Stimulated activated CD4-positive, alpha-beta T cell treated with anti-CD3 and anti-CD28 coated beads, Interleukin-1b, Interleukin-23, amount 100 ng/mL, for 24 hours (primary cell): ENCODE measurements at places on chromosomes 4 and X.

DNA sequence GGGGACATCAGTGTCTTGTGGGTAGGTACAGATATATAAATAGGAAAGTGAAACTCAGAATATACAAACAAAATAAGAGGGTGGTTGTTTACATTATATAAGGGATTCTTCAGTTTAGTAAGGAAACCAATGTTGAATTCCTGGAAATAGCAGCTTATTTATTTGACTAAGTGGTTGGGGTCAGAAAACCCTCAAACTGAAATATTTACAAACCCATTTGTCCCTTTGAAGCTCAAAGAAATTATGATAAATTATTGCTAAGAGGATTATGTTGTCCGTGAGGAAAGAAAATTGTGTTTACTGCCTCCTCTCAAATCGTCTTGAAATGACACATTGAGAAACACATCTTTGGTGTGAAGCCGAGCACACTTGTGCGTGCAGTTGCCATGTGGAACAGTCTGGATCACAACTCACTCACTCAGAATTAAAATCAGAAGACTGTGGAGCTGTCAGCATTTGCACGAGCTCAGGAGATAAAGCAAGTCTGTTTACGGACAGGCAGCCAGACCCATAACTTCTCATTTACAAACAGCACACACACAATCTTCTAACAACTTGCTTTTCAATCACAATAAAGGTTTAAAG is 46.8 kb upstream of the SETD7 start:
- DNase-seq = no peak

DNA sequence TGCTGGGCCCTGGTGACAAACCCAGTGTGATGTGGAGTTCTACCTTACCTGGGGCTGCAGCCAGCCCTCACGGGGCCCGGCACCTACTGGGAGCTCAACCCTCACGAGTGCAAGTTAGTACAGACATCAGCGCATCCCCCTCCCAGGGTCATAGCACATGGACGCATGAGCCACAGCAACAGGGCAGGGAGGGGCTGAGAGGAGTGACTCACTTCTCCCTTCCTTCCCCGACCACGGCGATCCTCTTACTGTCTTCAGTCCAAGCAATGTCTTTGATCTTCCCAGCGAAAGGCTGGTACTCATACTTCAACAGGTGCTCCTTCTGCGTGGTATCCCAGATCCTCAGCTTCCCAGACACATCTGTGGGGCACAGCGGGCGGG is 17.8 kb downstream of the WDR1 start:
- no peak for DNase-seq

- DNase-seq = no peak
These were observed 214.7 kb upstream of the INTU start for GRCh38 chr4:127417885-127418535.

DNA sequence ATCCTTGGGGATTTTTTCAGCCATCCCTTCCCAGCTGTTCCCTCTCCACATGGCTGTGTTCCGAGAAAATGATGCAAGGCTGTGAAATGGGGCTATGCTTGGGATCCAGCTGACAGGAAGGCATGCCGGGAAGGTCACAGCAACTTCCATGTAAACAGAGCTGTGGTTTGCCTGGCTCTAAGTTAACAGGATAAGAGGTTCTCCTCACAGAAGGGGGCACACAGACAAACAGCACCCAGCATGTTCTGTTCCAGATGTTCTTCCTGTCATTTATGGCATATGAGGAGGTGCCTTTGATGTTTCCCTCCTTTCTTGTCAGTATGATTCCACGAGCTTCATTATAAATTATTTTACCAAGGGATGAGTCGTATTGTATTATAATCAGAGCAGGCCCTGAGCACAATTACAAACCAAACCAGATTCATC is 220.7 kb downstream of the ANTXR2 start:
- DNase-seq = no peak

DNA sequence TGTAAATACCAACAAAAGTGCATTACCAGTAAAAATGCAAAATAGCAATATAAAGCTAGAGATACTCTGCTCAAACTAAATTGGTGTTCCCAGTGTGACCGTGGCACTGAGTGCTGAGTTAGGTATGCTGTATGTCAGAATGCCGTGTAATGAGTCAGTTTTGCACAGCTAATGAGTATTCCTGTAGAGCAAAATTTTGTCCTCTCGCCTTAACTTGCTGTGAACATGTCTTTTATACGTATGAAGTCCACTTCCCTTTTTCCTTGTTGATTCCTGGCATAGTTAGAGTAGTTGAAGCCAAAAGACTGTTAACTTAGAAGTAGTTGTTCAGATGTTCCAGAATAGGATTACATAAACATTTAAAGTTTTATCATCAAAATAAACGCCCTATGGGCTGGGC is 11.5 kb downstream of the DCLK2 start:
- no peak for DNase-seq

- DNase-seq = no peak
These were observed 255.4 kb upstream of the TTC29 start for GRCh38 chr4:147201016-147201415.

- no peak for DNase-seq
These were observed 5.4 kb downstream of the SCARB2 start for GRCh38 chr4:76208005-76208765.

DNA sequence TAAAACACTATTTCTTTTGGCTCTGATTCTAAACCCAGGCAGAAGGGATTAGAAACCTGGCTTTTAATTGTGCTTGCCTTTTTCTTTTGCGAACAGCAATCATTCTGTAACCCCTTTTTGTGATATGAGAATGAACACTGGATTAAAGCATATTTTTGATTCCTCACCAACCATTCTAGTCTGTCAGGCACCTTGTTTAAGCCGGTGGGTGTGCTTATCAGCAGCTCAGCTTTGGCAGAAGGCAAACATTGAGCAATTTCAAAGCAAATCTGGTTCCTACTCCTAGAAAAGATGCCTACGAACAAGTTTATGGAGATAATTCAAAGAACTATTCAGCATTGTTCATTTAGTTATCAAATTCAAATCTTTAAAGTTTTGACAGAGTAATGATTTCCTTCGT is 265.1 kb upstream of the FAM241A start:
- no peak for DNase-seq

DNA sequence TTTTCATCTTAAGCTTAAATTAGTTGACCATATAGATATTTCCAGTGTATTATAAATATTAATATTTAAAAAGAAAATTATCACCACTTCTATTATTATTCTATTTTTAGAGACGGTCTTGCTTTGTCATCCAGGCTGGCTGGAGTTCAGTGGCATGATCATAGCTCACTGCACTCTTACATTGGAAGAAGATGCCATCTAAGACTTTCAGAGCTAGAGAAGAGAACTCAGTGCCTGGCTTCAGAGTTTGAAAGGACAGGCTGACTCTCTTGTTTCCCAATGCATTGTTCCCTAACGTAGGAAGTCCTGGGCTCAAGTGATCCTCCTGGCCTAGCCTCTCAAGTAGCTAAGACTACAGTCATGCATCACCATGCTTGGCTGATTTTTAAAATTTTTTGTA is 75.9 kb downstream of the FIP1L1 start:
- no peak for DNase-seq

- DNase-seq = no peak
These were observed 515.6 kb upstream of the GNPDA2 start for GRCh38 chr4:45241976-45242375.

GRCh38 chrX:56788229-56788628 is 59.2 kb downstream of the NBDY start:
- no peak for DNase-seq

DNA sequence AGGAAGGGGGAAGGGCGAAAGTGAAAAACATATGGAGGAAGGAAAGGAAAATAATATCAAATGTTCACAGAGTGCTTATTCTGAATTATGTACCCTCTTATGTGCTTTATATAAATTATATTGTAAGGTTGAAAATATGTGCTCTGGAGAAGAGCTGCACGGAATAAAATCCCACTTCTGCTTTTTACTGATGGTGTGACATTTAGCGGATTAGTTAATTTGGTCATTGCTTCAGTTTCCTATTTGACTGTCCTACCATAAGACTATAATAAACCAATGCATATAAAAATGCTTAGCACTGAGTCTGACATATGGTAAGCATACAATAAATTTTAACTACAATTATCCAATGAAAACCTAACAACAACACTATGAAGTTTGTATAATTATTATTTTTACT is 86.2 kb downstream of the NPFFR2 start:
- DNase-seq = no peak

DNA sequence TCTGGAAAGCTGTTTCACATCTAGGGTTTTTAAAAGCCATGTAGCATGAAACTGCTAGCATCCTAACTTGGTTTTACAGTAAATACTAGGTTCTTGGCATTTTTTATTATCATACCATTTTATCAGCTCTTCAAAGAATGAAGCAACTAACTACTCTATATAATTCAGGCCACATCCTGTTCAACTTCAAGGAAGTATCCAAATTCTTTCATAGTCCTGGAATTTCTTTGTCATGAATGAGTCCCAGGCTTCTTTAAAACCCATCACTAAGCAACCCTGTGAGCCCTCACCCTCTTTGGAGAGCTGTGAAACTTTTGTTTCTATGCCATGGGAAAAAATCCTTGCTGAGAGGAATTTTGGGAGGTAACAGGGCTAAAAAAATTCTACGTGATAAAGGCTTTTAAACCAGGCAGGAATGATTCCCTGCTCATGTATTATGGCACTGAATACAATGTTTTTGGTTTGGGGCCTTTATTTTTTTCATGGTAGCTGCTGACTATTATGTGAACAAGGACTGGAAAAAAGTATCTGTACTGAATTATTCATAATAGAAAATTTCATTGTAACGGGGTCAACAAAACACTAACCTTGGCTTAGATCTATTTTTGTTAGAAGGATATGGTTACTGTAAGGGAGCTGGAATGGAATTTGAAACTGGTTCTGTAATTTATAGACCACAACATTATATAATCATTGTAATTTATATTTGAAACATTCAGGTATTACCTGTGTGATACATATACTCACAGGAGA is 164.9 kb downstream of the DCTD start:
- no peak for DNase-seq

- no peak for DNase-seq
These were observed 111.7 kb downstream of the STK32B start for GRCh38 chr4:5162909-5163508.

GRCh38 chr4:124423160-124423559 is 289.4 kb downstream of the ANKRD50 start:
- no peak for DNase-seq

DNA sequence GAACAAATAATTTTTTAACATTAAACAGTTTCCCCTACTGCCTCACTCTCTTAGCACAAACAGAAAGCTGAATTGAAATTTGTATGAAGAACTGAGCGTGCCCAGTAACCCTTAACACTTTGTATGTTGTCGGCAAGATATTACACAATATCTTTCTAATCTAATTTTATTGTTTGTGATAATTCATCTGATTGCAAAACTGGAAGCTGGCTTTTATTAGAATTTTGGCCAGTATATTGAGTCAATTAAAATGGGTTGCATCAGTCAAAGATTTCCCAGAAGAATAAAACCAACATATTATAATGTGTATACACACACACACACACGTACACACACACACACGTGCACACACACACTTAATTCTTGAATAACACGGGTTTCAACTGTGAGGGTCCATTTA is 2332.1 kb downstream of the PCDH7 start:
- no peak for DNase-seq

GRCh38 chr4:10535912-10536311 is 78.7 kb upstream of the ZNF518B start:
- DNase-seq = no peak

GRCh38 chrX:40090961-40091360 is 6.8 kb downstream of the BCOR start:
- no peak for DNase-seq

- DNase-seq = no peak
These were observed 31.5 kb downstream of the RAI2 start for GRCh38 chrX:17829566-17829965.

- DNase-seq = no peak
These were observed 18.8 kb downstream of the NEXMIF start for GRCh38 chrX:74906417-74906816.

- DNase-seq = no peak
These were observed 86.7 kb upstream of the PDHA1 start for GRCh38 chrX:19256986-19257385.

DNA sequence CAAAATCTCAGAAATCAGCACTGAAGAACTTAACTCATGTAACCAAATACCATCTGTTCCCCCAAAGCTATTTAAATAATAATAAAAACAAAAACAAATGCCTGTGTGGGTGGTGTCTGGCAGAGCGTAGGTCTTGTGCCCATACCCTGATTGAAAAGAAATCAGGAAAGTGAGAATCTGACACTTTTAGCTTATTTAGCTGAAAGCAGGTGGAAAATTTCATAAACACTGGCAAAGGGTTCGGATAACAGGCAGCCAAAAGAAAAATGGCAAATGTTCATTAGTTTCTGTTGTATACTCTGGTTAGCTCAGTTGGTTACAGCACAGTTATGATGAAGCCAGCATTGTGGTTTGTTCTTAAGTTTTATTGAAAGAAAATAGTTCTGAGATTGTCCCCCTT is 48.3 kb downstream of the REPS2 start:
- DNase-seq = no peak

- no peak for DNase-seq
These were observed at the start of gene MTNR1A for GRCh38 chr4:186554914-186555827. Gene MTNR1A, minus strand, starts transcription at chr4:186555567. Its CDS starts 202 bp downstream, at chr4:186555365.

DNA sequence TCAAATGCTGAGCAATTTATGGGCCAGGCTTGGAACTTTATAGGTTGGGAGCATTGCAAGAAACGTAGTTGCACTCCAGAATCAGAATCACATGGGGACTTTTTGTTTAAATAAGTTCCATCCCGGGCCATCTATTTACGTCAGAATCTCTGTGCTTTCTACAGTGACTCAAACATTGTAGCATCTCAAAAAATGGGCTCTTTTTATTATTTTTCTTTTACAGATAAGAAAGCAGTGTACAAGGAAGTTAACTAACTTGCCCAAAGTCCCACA is 10.2 kb downstream of the CC2D2A start:
- no peak for DNase-seq

DNA sequence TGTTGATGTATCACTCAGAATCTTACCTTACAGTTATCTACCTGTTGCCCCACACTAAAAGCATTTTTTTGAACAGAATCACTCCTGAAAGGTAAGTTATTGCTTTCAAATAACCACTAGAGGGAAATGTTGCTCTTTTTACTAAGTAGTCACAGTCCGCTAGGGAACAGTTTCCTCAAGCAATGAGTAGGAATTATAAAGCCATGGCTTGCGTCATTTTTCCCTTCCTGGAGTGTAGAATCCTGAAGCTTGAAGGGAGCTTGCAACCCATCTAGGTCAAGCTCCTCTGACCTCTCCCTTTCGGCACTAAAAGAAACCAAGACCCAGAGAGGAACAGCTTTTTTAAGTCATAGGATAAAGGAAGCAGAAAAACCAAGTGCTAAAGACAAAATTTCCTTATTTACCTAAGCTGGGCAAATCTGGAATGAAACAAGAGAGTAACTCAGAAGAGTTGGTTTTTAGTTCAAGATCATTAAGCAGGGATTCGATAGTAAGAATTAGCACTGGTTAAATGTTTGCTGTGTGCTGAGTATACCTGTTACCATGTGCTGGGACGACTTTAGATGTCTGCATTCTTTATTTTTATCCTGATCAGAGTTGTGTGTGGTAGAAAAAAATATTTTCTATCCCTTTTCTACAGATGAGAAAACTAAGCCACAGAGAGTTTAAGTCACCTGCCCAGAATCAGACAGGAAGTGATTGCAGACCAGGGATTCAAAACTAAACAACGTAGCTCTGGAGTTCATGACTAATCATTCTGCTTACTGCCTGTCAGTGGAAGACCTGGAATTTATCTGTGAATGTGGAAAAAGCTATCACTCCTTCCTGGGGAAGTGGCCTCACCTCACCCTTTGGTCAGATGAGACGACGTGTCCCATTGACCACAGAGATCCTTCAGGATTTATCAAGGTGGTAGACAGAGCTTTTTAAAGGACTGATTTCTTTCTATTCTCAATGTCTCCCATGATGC is 631.5 kb downstream of the RAB28 start:
- no peak for DNase-seq
